ENCODE measurements at places on chromosomes 1 and 21.

DNA sequence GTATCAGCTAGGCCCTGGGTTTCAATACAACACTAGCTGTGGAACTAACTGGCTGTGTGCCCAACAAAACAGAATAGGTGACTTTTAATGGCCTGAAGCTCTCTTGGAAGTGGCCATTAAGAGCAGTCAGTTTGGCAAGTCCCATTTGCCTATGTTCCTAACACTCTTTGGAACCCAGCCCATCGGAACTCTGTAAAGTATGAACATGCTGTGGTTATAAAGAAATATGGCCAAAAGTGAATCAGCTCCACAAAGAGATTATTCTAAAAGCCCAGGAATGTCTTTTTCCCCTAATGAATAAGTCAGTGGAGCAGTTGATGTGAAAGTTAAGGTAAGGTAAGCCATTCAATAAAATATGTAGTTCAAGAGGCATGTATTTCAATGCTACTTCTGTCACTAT, 223.7 kb upstream of the ADAMTS5 start:
- no peak for DNase-seq

DNA sequence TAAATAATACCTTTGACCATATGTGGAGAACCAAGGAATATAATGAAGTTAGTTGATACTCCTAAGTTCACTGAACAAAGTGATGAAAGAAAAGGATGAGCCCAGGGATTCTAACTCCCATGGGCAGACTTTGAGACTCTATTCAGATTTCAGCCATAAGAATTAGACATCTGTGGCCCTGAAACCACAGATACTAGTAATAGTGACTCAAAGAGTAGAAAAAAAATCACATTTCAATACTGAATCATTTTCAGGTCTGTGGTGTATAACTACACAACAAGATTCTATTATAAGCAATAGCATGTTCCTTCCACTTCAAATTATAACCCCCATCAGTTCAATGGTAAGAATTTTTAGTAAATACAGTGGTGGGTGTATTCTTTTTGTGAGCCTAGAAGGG, 16.4 kb upstream of the F13B start:
- no peak for DNase-seq

GRCh38 chr1:119326251-119326650, 42.3 kb upstream of the HAO2 start:
- no peak for DNase-seq

GRCh38 chr1:231091831-231092301, 51.8 kb upstream of the FAM89A start:
- peak; percentile 4 for DNase-seq

- no peak for DNase-seq
Observed at GRCh38 chr1:204574016-204574864, 58.0 kb downstream of the MDM4 start.

GRCh38 chr1:71390518-71390917, 309.7 kb upstream of the ZRANB2 start:
- no peak for DNase-seq
